ENCODE measurements at places on chromosomes 3 and 15. TPM values are rescaled to one million over a fixed set of nuclear protein-coding genes. Genes with fewer than 3 reads are reported as not detected.

FBXL22 gene
- total RNA-seq, result 2.0 TPM

DNA sequence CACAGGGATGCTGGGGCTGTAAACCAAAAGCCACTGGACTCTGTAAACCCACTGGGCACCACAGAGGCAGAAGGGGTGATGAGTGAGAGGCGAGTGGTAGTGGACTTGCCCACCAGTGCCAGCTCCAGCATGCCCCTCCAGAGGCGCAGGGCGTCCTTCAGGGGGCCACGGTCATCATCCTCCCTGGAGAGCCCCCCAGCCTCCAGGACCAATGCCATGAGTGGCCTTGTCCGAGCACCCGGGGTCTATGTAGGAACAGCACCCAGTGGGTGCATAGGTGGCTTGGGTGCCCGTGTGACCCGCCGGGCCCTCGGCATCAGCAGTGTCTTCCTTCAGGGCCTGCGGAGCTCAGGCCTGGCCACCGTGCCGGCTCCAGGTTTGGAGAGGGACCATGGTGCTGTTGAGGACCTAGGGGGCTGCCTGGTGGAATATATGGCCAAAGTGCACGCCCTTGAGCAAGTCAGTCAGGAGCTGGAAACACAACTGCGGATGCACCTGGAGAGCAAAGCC is at the start of gene BFSP2:
TSS of gene BFSP2 (plus strand) at position 51 of the 510 bp plus-strand sequence. CDS start at position 79, 28 bp downstream.
- DNase-seq, result no peak

- DNase-seq, result no peak
Observed at GRCh38 chr15:89018207-89018606, 70.0 kb upstream of the ABHD2 start.

- DNase-seq, result no peak
Observed at GRCh38 chr15:48090666-48091065, 30.1 kb upstream of the SLC24A5 start.

GRCh38 chr3:181757694-181758306 is 46.1 kb downstream of the SOX2 start:
- DNase-seq, result no peak

GRCh38 chr3:191342006-191342405 is 11.7 kb upstream of the UTS2B start:
- DNase-seq, result no peak

- no peak for DNase-seq
Observed at GRCh38 chr15:83977992-83978391, 257.6 kb upstream of the GOLGA6L4 start.

SLC38A3 gene
- 0.98 TPM for total RNA-seq

GRCh38 chr3:175108613-175109151 is 249.5 kb downstream of the NAALADL2 start:
- DNase-seq, result no peak

GRCh38 chr3:37944391-37944842 is 46.2 kb upstream of the VILL start:
- no peak for DNase-seq

KBTBD8 gene
- total RNA-seq, result 10.4 TPM

GOLGA8T gene
- total RNA-seq, result 0.82 TPM

- DNase-seq, result no peak
Observed at GRCh38 chr3:110327870-110328269, 743.7 kb upstream of the NECTIN3 start.

ITIH1 gene
- not detected for total RNA-seq

DNA sequence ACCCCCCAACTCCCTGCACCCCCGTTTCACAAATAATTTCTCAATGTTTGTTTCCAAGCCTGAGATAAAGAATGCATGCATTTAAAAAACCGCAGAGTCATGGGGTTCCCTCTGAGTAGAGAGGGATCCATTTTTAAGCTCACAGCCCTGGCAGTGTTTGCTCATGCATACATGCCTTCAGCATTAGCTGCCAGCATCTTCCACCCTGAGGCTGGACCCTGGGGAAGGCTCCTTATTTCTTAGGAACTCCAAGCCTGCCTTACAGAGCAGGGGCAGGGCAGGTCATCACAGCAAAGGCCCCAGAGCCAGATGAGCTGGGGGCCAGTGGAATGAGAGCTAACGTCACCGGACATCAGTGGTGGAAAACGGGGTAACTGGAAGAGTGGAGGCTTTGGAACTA is 31.3 kb downstream of the TLE3 start:
- no peak for DNase-seq

DNA sequence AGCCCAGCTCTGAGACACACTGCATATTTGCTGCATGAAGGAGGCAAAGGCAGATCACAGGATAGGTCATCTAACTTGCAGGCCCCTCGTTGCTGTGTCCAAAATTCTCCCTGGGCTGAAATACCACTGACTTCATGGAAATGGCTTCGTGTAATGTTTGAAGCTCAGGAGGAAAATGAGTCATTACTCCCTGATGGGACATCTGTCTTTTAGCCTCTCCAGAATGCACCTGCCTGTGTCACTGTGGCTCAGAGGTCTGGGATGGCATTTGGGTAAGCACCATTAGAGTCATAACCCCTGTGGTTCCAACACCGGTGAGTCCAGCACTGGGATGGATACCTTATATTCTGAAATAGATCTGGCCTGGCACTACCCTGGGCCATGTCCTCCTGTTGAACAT is 51.5 kb downstream of the IL12A start:
- no peak for DNase-seq

CHMP2B gene
- total RNA-seq, result 26.3 TPM

TM4SF1 gene
- 0.79 TPM for total RNA-seq

GRCh38 chr3:49076646-49077045 is 17.2 kb downstream of the QRICH1 start:
- no peak for DNase-seq

DNA sequence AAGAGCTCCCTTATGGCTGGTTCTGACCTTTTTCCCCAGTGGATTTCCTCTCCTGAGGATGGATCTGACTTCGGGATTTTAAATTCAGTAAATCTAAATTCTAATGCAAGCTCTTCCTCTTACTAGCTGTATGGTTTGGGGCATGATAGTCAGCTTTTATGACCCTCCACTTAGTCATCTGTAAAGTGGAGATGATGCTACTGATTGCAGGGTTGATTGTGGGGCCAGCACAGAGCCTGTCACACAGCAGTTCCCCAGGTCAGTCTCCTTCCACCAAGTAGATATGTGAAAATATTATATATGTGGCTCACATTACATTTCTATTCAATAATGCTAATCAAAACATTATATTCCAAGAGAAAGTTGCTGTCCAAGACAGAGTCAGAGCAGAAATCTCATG is 141.3 kb upstream of the UBE2E1 start:
- no peak for DNase-seq

DNA sequence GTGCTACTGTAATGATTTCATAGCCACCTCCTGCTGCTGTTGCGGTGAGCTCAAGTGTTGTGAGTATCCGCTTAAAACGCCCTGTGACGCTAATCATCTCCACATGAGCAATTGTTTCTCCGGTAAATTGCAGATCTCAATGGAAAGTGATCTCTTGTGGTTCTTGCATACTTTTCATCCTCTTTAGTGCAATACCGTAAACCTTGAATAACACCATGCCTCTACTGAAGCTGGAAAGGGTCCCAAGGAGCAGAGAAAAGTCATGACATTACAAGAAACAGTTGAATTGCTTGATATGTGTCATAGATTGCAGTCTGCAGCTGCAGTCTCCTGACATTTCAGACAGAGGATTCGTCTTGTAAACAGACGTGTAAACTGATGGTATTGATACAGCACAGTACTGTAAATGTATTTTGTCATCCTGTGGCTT is 6.0 kb upstream of the CEMIP start:
- DNase-seq, result no peak

TMED3 gene
- 20.3 TPM for total RNA-seq

ZPLD1 gene
- not detected for total RNA-seq

DNA sequence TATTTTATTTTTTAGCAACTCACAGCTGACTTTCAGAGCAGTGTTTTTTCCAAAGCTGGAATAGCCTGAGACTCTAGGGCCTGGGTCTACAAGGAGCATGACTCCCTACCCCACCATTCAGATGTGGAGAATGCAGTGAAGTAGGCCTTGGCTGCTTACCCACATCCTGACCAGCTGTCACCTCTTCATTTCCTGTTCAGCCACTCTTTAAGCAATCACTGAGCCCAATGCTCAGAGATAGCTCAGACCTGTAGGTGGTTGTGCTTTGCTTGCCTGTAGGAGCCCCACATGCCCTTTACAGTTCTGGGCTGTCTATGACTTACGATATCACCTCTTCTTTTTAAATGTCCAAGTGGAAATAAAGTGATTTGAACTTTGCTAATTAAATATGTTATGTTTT is 148.1 kb downstream of the NEK11 start:
- DNase-seq, result no peak

DNA sequence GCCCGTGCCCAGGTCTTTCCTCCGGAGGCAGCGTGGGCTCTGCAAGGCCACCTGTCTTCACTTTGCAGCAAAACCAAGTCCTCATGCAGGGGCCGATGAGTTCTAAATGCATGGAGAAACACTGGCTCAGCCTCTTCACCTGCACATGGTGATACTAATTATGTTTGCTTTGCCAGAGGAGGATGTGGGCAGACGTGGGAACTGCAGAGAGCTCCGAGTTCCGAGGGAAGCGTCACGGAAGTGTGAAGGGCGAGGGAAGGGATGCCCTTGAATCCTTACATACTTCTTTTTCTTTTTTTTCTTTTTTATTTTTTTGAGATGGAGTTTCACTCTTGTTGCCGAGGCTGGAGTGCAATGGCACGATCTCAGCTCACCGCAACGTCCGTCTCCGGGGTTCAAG is 74.8 kb downstream of the GABRG3 start:
- no peak for DNase-seq

GRCh38 chr3:31448882-31449243 is 83.9 kb upstream of the STT3B start:
- no peak for DNase-seq

- DNase-seq, result no peak
Observed at GRCh38 chr3:127422663-127423375, 135.0 kb upstream of the PRR20G start.

- no peak for DNase-seq
Observed at GRCh38 chr3:32392536-32393302, 1.1 kb downstream of the CMTM7 start.

DNA sequence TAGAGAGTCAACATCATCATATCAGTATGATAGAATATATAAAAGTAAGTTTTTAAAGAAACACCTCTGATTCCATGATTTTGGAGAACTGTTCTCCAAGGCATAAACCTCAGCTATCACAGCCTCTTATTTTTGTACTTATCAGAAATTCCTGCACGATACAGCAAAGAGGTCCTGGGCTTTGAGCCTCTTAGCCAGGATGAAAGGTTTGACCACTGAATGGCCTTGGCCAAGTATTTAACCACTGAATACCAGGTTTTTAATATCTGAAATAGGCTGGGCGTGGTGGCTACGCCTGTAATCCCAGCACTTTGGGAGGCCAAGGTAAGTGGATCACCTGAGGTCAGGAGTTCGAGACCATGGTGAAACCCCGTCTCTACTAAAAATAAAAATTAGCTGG is 1.9 kb upstream of the FAM174B start:
- no peak for DNase-seq
